T-helper 17 cell (primary cell): ENCODE measurements at places on chromosomes 16 and 17. TPM values are rescaled to one million over a fixed set of nuclear protein-coding genes. Genes with fewer than 3 reads are reported as not detected.

- peak; percentile 36 for DNase-seq
Observed at GRCh38 chr17:64281962-64282752, 19.1 kb upstream of the TEX2 start.

DNA sequence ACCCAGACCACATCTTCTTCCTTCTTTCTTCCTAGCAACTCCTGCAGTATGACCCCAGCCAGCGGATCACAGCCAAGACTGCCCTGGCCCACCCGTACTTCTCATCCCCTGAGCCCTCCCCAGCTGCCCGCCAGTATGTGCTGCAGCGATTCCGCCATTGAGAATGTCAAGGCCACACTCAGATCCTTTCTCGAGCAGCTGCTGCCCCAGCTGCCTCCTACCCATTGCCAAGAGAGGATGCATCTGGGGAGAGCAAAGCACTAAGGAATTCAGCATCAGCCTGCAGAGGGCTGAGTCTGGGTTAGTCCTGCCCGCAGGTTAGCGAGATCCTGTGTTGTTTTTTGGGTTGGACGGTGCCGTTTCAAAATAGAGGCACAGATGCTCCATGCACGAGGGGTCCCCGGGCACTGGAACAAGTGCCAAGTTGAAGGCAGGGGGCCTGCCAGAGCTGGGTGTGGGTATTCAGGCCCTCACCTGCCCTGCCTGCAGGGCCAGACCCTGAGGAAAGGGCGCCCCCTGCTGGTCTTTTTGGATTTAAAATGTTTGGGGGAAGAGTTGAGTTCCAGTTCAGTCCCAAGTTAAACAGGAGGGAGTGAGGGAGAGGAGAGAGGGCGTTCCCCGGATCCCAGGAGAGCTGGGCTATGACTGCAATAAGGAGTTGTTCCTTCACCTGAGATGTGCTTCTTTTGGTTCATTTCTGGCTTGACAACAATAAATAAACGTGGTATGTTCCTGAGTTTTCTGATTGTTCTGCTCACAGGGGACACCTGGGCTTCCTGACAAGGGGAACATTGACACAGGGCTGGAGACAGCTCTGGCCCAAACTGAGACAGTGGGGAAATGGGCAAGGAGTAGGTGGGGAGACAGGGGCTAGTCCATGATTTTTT lies 4.9 kb downstream of the CDK3 start:
- peak; percentile 82 for DNase-seq

DNA sequence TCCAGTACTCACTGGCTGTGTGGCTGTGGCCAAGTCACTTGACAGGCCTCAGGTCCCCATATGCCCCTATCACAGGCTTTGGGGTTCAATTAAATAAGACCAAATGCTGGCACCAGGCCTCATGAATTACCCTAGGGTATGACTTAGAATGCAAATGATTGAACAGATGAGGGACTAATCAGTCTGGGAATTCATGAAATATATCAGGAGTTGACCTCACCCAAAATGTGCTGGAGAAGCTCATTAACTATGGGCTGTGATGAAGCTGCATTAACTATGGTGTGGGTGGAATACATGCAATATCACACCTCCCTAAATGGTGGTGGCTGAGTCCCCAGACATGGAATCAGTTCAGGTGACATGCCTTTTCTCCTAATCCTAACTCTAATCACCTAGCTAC lies 72.1 kb downstream of the DNAH3 start:
- DNase-seq = no peak

DNA sequence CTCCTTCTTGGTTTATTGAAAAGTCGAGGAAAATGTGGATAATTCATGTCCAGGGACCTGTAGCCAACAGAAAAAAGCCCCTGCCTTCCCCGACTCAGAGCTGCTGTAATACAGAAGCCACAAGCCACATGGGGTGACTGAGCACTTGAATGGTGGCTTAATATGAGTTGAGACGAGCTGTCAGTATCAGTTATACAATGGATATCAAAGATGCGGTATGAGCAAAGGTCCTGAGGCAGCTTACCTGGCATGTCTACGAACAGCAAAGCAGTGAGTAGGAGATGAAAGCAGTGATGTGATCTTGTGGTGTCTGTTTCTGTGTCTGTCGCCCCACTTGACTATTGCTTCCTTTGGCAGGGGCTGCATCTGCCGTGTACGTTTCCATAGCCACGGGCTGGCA lies 12.2 kb upstream of the RMI2 start:
- DNase-seq = no peak

GRCh38 chr16:67304020-67304419 lies 22.5 kb downstream of the KCTD19 start:
- DNase-seq = no peak

Gene SOST
- not detected for total RNA-seq

DNA sequence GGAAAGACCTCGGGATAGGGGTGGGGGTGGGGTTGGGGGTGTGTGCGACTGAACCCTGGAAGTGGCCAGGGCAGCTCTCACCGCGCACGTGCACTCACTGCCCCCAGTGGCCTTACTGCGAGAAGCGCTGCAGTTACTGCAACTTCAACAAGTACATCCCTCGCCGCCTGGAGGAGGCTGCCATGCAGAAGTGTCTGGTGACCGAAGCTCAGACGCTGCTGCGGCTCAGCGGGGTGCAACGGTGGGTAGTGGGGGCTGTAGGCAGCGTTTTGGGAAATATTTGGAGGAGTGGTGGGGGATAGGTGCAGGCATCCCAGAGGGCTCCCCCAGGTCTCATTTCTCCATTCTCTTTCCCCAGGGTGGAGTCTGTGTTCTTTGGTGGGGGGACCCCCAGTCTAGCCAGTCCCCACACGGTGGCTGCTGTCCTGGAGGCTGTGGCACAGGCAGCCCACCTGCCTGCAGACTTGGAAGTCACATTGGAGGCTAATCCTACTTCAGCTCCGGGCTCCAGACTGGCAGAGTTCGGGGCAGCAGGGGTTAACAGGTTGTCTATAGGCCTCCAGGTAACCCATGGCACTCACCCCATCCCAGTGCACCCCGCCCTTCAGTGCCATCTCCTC lies 972 bp downstream of the RSAD1 start:
- DNase-seq = peak; percentile 35

Gene DNAH2
- total RNA-seq = not detected

DNA sequence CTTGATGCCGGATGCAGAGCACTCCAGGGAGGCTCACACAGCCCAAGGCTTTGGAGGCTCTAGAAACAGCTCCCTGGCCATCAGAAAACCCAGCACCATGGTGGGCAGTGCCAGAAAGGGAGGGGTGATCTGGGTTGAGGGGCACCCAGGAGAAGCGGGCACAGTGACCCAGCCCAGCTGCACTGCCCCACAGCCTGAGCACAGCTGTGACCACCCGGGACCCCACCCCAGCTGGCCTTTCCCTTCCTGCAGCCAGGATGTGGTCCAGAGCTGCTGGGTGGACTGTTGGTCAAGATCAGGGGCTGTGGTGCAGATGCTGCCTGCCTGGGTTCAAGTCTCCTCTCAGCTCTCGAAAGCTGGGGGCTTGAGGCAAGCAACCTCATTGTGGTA lies 223.1 kb downstream of the ZNF423 start:
- no peak for DNase-seq

DNA sequence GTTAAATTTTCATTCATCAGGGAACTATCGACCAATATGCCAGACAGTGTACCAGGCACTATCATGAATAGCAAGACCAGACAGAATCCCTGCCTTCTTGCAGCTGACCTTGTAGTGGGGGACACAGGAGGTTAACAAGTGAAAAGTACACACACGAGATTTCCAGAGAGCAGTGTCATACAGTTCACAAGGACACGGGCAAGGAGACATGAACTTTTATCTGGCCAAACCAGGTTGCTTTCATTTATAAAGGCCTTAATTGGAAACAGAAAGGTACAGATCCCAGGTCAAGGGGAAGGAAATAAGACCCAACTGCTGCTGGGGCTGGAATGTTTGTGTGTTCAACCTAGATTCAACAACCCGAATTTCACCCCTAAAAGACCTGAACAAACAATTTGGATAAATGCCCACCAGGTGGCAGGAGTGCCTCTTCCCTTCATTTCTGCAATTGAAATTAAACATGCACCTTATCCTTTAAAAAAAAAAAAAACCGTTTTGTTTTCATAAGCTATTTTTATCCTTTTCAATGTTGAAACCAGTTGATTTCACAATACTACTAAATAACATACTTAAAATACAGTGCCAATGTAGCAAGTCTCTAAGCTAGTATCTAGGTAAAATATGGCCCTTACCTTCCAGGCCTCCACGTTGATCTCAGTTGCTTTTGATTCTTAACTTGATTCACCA lies 65.9 kb downstream of the EMP2 start:
- DNase-seq = no peak

DNA sequence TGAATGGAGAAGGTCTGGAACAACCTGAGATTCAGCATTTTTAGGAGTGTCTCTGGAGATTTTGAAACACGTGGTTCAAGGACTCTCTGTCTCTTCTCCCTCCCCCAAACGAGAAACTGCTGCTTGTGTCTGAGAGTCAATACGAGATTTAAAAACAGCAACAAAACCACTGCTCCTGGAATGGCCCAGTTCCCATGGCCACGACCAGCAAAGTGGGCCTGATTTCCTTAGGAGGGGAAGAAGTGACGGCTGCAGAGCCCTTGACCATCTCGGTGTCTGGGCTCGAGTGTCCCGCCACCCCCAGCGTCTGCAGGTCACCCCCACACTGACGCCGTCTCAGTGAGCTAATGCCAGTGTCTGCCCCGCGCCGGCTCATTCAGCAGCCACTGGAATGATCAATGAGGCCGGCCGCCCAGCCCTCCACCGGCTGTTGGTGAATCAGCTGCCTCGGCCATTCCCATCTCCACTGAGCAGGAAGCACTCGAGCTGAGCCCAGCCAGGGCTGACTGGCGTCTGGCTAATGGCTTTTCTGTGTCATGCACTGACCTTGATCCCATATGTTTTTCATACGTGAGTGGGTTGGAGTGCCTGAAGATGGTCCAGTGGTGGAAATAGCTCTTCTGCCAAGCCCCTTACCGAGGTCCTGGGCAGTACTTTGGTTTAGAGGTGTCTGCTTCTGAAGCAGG lies 151.8 kb downstream of the PITPNC1 start:
- no peak for DNase-seq

Gene NOTUM
- total RNA-seq = not detected

GRCh38 chr17:31533546-31534155 lies 142.2 kb downstream of the RAB11FIP4 start:
- no peak for DNase-seq

GRCh38 chr17:35082073-35082657 lies 18.7 kb upstream of the RFFL start:
- no peak for DNase-seq

GRCh38 chr16:17313085-17313611 lies 157.6 kb downstream of the XYLT1 start:
- DNase-seq = no peak

Gene CACNG4
- not detected for total RNA-seq

Gene GOSR2
- total RNA-seq = 54.5 TPM

Gene SLFN12
- total RNA-seq = 5.3 TPM

Gene FZD2
- 0.22 TPM for total RNA-seq

Gene EVI2A
- total RNA-seq = 34.5 TPM

GRCh38 chr17:65966072-65966695 lies 225.7 kb downstream of the CEP112 start:
- DNase-seq = no peak

GRCh38 chr16:5041600-5042133 lies 7.9 kb upstream of the NAGPA start:
- no peak for DNase-seq

Gene TBC1D28
- total RNA-seq = not detected

Gene NEK8
- 5.8 TPM for total RNA-seq

Gene SERPINF2
- 0.67 TPM for total RNA-seq

DNA sequence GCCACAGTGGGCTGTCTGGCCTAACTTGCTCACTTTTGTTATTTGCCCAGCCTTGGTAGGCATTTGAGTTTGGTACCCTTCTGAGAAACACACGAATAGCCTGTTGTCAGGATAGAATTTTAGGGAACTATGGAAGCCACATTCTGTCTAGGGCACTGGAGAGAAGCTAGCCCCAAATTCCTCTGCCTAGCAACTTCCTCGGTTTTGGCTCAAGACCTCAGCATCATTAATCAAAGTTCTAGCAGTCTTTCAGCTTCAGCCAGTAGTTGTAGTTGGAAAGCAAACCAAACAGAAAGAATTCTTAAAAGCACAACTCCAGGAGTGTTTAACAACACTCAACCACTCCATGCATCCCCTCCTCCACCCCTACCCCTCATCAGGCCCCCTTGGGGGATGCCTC lies 572.1 kb upstream of the PSMD7 start:
- no peak for DNase-seq

Gene PNMT
- total RNA-seq = not detected

DNA sequence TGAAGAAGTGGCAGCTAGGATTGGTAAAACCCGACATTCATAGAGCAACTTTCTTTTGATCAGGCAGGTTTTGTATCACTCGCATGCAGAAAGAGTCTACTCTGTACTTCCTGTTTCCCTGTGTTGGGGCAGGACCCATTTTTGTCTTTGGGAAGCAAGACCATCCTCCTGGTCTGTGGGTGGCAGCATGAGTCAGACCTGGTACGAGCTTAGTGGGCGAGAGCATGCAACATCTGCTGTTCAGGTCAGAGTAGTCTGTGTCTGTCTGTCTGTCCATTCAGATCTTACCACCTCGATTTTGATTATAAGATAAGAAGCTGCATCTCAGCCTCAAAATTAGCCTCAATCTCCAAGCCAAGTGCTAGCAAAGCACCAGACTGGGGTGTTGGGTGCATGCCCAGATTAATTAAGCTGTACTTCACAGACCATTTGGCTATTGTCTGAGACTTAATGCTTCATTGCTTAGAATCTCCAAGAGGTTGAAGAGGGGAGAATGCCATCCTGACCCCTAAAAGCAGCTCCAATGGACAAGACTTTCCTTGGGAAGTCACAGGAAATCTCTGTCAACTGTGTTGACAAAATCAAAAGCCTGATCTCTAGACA lies 110.9 kb downstream of the XYLT1 start:
- DNase-seq = peak; percentile 15

GRCh38 chr16:81265658-81266451 lies 27.4 kb downstream of the BCO1 start:
- no peak for DNase-seq

- DNase-seq = no peak
Observed at GRCh38 chr16:13926891-13927290, 6.9 kb downstream of the ERCC4 start.

Gene CNGB1
- not detected for total RNA-seq

GRCh38 chr17:70076831-70077230 lies 1.8 kb downstream of the KCNJ16 start:
- no peak for DNase-seq

DNA sequence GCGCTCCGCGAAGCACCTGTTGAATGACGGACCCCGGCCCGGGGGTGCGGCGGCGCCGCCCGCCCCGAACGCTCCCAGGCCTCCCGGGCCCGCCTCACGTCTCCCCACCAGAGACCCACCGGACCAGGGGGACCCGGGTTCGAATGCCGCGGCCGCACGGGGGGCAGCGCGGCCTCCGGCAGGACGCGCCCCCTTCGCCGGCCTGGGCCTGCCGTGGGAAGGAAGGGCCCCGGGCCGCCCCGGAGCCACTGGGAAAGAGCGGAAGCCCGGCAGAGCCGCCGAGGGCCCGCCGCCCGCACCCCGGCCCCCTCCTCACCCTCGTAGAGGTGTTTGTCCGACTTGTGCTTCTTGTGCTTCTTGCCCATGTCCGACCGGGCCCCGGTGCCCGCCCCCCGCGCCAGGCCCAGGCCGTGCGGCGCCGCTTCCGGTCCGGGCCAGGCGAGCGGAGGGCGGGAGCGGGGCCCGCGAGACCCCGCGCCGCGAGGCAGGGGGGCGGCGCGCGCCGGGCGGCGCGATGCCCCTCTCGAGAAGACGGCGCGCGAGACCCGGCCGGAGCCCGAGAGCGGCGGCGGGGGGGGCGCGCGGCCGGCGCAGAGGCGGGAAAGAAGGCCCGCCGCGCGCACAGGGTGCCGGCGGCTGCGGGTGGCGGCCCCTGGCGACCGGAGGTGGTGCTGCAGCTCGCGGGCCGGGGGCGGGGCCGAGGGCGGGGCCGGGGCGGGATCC lies at the start of gene BRD7:
TSS of gene BRD7 (minus strand) at position 579 of the 723 bp plus-strand sequence. CDS start at position 365, 214 bp downstream.
- peak; percentile 75 for DNase-seq
